A549 (cell line): ENCODE measurements at places on chromosomes 6 and 20. TPM values are rescaled to one million over a fixed set of nuclear protein-coding genes. Genes with fewer than 3 reads are reported as not detected.
A peak's percentile ranks its signal among the peaks of the same experiment; 100 is the strongest.

GRCh38 chr6:157449610-157450009 is 68.6 kb downstream of the ZDHHC14 start:
- no peak for DNase-seq

DNA sequence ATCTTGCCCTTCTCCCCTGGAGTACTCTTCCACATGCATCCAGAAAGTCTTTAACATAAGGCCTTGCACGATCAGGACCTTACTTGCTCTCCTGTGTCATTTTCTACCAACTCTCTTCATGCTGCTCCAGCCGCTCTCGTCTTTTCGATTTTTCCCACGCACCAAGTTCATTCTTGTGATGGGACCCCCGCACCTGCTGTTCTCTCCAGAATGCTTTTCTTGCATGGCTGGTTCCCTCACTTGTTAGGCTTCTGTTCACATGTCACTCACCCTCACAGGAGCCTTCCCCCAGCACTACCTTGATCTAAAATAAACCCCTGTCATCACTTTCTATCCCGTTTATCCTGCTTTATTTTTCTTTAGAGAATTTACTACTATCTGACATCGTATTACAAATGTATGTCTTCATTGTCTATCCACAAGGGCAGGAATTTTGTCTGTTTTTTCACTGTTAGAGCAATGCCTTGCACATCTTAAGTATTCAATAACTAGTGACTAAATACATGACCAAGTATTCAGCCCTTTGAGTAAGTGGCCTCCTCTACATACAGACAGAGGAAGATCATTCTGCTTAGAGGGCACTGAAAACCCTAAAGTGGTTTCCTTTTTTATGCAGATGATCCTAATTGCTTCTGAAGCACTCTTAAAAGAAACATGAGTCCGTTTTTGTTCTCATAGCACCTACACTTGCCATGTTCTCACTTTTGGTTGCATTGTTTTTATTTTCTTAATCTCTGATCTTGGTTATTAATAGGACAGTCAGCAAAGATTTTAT is 166.9 kb downstream of the SLC16A10 start:
- no peak for DNase-seq

DNA sequence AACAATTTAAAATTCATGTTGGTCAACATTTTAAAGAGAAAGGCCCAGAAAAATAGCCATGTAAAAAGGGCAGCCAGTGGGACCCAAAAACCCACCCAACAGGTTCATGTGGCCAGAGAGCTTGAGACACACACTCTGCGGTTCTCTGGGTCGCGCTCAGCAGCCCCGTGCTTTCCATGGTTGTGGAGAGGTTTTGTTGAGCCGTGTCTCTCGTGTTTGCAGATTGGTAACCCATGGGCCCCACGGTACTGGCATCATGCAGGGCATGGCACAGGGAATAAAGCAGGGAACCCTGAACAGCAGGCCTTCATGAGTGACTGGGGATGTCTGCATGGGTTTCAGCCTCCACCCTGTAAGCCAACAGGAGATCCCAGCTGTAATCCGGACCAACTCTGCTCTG is 127.7 kb upstream of the CST7 start:
- no peak for DNase-seq

DNA sequence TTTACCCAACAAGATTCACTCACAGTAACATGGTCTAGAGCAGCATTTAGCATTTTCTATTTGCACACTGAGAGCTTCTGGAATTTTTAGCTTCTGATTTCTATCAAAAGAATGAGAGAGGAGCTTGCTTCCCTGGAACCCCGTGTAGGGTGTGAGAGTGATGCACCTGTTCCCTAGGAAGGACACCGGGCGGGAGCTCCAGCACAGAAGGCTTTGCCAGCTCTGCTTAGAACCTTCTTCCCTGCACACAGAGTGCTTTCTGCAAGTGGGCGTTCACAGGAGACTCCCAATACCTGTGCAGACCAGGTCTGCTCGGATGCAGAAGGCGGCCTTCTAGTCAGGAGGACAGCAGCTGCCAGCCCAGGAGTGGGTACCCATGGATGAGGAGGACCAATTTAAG is 217.3 kb downstream of the TBXT start:
- DNase-seq = no peak

- no peak for DNase-seq
These were observed 21.0 kb upstream of the IFNGR1 start for GRCh38 chr6:137240168-137240567.

Gene GPX5
- not detected in 3 replicates for polyA plus RNA-seq

Gene TRIM40
- 0.05 TPM in 1 of 3 replicates, not detected in the others for polyA plus RNA-seq

GRCh38 chr20:50746138-50746940 is 15.0 kb downstream of the PARD6B start:
- DNase-seq = no peak

DNA sequence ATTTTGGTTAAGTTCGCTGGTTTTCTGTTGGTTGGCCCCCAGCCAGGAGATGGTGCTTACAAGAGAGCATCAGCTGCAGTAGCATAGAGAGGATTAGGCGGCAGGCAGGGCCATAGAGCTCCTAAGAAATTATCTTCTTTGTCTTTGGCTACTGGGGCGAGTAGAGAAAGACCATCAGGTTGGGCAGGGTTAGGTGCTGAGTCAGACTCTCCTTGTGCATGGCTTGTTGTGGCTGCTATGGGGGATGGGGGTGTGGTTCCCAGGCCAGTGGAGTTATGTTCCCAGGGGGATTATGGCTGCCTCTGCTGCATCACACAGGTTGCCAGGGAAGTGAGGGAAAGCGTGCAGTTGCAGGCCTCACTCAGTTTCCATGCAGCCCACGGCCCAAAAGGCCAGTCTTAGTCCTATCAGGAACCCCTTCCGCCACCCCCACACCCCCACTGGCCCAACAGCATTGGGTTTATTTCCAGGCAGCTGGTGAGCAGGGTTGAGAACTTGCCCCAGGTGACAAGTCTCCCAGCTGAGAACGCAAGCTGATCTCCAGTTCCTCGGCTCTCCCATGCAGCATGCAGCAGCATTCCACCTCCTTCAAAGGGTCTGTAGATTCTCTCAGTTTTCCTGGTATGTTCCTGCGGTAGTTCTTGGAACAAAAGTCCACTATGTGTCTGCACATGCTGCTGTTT is 243.7 kb downstream of the UTRN start:
- no peak for DNase-seq

Gene C6orf15
- polyA plus RNA-seq = not detected in 3 replicates

GRCh38 chr6:143299253-143300166 is 151.0 kb downstream of the ADAT2 start:
- no peak for DNase-seq

DNA sequence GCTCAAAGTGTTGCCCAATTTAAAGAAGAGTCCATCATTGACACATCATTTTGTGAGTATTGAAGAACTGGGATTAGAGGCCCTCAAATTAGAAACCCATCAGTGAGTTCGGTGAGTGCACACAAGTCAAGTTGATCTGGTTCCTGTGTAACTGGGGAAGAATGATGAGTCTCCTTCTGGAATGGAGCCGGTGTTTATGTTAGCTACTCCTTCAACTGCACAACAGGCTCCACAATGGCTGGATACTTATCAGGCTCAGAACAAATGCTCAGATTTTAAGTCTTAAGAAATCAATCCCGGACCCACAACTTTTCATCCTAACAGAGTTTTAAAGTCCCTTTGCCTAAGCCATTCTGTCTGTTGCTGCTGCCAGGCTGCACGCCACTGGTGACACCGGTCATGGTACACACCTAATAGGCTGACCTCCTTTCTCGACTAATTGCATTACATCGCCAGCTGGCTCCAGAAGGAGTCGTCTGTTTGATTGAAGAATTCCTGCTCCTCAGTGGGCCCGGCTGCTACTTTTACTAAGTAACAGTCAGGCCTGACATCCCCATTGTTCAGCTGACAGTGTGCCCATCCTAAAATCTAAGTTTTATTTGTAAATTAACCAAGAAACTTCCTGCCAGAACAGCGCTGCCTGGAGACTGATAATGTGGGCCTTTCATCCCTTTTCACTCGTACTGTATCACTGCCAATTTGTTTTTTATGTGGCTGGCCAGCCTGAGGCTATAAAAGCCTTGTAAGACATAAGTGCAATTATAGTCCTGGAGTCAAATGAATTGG is 130.4 kb downstream of the INSM1 start:
- DNase-seq = no peak

GRCh38 chr6:151205721-151206600 is 33.8 kb upstream of the AKAP12 start:
- no peak for DNase-seq

DNA sequence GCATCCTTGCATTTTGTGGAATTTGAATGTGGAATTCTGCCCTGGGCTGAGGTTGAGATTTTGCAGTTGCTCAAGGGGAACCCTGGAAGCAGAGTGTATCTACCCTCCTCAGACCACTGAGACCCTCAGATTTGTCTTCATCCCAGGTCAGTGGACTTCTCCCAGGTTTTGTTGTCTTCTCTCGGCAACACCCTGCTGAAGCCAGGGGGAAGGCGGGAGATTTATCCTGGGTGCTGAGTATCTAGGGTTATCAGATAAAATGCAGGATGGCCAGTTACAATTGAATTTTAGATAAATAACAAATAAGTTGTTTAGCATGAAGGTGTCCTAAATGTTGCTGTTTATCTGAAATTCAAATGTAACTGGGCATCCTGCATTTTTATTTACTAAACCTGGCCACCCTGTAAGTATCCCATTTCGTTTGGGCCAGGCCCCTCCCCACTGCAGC is 43.0 kb downstream of the FGD2 start:
- DNase-seq = no peak

- DNase-seq = no peak
These were observed 933 bp upstream of the ADGRB3 start for GRCh38 chr6:68633972-68634725.

- no peak for DNase-seq
These were observed 167.6 kb downstream of the THBS2 start for GRCh38 chr6:169086020-169086419.

- DNase-seq = no peak
These were observed 35.1 kb downstream of the SNRNP48 start for GRCh38 chr6:7624796-7625710.

- DNase-seq = no peak
These were observed 26.1 kb upstream of the KLHL31 start for GRCh38 chr6:53691667-53692133.

Gene PTCRA
- polyA plus RNA-seq = not detected in 3 replicates

GRCh38 chr6:90403489-90404381 is 107.1 kb upstream of the BACH2 start:
- no peak for DNase-seq

DNA sequence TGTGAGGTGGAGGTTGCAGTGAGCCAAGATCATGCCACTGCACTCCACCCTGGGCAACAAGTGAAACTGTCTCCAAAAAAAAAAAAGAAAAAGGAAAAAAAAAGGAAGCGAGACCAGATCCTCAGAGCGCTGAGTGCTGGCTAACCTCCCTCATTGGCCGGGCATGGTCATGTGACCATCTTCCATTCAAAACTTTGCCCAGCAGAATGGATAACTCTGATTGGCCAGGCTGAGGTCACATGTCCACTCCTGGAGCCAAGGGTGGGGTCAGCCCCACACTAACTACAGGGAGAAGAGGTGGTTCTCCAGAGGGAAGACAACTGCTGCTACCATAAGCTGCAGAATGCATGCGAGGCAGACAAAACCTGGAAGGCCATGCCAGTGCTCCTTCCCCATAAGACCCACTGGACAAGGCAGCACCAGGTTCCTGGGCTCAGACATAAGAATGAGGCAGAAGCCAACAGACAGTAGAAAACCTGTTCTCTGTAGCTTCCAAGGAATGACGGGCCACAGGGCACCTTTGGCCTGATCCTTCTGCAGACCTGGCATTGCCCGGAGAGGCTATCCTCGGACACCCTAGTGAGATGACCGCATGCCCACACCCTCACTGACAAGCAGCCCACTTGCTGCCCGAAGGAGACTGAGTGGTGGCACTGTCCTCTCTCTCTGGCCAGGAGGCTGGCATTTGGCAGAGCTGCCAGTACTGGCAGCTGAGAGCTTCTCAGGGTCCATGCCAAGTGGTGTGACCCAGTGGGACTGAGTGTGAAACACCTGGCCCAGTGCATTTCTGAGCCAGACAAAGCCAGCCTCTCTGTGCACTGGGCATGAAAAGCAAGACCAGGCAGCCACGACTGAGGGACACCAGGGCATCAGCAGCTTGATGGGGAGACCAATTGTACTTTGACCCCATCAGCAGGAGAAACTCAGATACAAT is 311.9 kb upstream of the SULF2 start:
- DNase-seq = no peak

Gene SLC52A3
- 0.50 to 0.69 TPM (median 0.56 TPM) in 3 replicates for polyA plus RNA-seq

Gene TMEM170B
- 2.0 to 2.5 TPM (median 2.0 TPM) in 3 replicates for polyA plus RNA-seq

Gene CGAS
- 4.7 to 4.9 TPM (median 4.9 TPM) in 3 replicates for polyA plus RNA-seq

Gene TMEM244
- not detected in 3 replicates for polyA plus RNA-seq

Gene ECT2L
- polyA plus RNA-seq = not detected in 3 replicates

DNA sequence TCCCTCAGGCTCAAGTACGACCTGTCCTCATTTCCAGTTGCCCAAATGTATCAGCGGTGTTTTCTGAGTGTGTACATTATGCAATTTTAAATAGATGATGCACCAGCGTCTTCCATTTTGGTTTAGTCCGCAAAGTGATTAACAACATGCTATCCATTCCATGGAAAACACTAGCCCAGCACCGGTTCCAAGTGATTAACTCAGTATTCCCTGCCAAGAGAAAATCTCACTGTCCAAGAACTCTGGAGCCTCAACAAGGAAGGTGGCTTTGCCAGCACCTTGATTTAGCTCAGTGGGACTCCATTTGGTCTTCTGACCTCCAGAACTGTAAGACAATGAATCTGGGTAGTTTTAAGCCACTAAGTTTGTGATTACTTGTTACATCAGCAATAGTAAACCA is 107.2 kb downstream of the FOXC1 start:
- no peak for DNase-seq

DNA sequence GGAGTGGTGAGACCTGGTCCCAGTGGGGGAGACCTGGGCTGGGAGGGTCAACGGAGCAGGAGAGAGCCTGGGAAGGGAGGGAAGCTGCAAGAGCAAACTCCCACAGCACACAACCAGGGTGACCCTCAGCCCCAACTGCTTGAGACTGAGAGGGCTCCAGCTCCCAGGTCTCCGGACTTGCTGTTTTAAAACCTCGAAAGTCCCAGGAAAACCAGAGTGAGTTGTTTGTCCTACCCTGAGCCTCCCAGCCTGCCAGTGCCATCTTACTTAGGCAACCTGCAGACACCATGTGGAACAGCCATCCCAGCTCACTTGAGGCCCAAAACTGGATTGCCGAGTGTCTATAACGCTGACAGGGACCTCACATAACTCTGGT is 4.8 kb upstream of the NTSR1 start:
- no peak for DNase-seq

GRCh38 chr6:143872201-143872600 is 7.9 kb downstream of the ZC2HC1B start:
- DNase-seq = no peak

DNA sequence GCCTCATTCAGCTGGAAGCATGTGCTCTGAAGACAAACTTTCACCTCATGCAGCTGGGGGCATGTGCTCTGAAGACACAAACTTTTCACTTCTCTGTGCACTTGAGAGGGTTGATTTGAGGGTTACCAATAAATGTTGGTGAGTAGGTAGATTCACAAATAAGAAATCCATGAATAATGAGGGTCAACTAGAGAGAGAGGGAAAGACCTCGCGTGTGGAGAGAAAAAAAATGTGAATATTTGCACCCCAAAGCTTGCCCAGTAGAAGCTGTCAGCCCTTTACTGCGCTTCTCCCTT is 43.4 kb downstream of the PSMB1 start:
- no peak for DNase-seq

DNA sequence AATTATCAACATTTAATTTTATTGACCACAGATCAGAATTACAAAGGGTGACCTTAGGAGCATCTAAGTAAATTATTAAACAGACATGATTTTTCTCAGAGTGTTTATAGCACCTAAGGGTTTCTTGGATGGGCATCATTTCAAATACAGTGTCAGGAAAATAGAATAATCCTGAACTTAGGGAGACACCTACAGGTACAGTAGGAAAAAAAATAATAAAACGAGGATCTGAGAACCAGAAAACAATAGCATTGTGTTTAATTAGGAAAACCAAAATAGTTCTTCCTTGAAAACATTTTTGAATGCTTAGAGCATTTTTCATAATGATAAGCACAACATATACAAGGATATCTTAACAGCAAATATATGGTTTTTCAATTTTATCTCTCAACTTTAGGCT is 39.2 kb downstream of the MMUT start:
- DNase-seq = peak; percentile 4
